Right kidney (tissue), 9 donors: ENCODE measurements at places on chromosomes 7 and 10.

GRCh38 chr7:110105307-110105706 lies 985.6 kb upstream of the LRRN3 start:
- no peak for DNase-seq

DNA sequence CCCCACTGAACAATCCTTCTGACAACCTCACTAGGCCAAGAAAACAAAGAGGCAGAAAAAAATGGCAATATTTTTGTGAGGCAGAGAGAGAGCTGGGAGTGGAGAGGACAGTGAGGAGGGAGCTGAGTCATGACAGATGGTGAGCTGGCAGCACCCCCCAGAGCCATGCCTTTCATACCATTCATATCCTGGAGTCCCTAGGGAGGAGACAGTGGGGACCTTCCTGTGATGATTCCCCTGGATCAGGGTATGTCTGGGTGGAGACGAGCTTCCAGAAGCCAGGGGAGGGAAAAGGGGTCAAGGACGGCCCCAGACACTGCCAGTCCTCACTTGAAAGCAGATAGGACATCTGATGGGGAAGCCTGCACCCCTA lies 160.5 kb downstream of the ADAM12 start:
- DNase-seq = no peak

DNA sequence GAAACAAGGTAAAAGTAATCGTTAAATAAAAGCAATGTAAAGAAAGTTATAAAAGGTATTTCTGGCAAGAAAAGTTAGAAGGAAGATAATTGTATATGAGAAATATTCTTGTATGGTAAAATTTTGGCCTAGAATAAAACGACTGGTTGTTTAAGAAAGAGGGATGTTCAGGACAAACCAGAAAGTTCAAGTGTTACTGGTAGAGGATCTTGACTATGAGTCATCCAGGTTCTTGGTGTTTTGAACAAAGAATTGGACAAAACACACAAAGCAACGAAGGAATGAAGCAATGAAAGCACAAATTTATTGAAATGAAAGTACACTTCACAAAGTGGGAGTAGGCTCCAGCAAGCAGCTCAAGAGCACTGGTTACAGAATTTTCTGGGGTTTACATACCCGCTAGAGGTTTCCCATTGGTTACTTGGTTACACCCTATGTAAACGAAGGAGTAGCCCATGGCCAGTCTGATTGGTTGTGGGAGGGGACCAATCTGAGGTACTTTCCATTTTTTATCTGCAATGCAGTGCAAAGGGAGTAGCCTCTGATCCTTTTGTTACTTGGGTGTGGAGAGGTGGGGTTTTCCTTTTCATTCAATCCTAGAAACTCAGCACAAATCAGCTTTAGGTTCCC lies 22.4 kb upstream of the GARS1 start:
- no peak for DNase-seq

GRCh38 chr10:59856104-59856503 lies 50.3 kb downstream of the CCDC6 start:
- DNase-seq = no peak

DNA sequence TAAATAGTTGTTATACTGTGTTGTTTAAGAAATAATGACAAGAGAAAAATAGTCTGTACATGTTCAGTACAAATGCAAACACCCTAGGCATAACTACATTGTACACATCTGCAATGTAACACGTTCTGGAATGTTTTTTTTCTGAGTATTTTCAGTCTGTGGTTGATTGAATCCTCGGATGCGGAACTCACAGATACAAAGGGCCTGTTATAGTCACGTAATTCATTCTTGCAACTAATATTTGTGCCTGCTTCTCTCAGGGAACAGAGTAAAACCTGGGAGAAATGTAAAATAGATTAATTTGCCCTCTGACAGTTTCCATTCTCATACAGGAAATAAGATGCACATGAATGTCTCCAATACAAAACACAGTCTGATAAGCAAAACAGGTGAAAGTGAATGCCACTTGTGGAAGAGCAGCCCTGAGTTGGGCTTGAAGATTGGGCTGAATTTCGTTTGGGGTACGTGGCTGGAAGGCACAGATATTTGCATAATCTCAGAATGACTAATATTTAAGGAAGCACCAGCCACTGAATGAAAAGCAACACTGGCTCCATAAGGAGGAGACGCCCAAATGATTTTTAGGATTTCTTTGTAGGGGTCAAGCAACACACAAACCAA lies 19.1 kb downstream of the DENND2A start:
- DNase-seq = no peak

DNA sequence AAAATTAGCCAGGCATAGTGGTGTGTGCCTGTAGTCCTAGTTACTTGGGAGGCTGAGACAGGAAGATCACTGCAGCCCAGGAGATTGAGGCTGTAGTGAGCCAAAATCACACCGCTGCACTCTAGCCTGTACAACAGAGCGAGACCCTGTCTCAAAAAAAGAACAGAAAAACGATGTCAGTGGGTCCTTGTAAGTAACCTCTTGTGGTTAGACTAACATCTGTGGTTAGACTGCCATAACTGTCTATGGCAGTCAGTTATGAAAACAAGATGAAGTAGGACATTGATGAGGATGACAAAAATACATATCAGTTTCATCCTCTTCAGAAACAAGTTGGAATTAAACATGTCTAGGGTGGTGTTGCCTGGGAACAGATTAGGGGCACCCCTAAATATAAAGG lies 53.3 kb downstream of the AKAP9 start:
- DNase-seq = no peak

- no peak for DNase-seq
Measured at GRCh38 chr10:34178756-34179155, 636.3 kb downstream of the PARD3 start.

DNA sequence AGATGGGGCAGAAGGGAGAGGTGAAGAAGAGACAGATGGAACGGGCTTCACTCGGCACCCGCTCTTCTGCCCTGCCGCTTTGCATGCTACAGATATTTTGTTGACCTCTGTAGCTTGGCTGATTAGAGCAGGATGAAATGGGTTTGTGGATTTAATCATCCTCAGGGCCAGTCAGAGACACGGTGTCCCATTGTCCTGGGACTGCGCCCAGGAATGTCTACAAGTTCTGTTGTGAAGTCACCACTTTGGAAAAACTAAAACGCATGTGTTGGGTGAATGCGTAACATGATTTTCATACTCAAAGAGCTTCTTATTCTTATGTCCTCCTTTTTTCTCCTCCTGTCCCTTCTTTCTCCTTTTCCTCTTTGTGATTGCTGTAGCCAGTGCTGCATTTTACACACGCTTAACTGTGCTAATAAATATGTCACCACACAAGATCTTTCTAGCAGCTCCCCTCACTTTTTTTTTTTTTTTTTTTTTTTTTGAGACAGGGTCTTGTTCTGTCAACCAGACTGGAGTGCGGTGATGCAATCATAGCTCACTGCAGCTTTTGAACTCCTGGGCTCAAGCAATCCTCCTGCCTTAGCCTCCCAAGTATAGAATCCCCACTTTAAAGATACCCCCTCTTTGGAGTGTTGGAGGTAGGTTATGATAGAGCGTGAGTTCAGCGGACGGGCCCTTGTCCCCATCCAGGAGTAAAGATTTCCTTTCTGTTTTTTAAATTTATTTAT lies 3.4 kb downstream of the CPA4 start:
- no peak for DNase-seq

- DNase-seq = peak; percentile 81
Measured at GRCh38 chr10:69629897-69630650, at the start of gene FAM241B. TSS of gene FAM241B (plus strand) at chr10:69630247. CDS start at chr10:69631744, 1,497 bp downstream.

GRCh38 chr10:129094861-129095260 lies 372.2 kb upstream of the MGMT start:
- no peak for DNase-seq

DNA sequence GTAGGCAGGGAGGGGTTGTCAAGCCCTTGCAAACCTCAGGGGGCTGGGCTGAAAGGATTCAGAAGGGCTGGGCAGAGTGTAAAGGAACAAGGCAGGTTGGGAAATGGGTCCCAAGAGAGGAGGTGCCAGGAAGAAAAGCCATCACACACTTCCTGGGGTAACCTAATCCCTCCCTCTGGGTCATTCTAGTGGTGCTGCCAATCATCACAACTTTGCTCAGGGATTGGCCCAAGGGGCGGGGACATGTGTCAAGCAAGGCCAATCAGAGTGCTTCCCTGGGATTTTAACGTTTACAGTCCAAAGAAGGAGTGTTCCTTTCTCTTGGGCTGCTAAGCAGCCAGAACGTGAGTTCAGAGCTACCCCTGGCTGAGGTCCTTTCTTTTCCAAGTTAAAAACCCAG lies 57.1 kb upstream of the NPTX2 start:
- DNase-seq = no peak
